NCI-H1694 treated with DMSO at 0.1 percent for 48 hours (cell line): ENCODE measurements at places on chromosomes 3 and 15.
A peak's percentile ranks its signal among the peaks of the same experiment; 100 is the strongest.

- no peak for DNase-seq
Observed at GRCh38 chr3:67946436-67946835, 292.0 kb upstream of the SUCLG2 start.

GRCh38 chr15:65183865-65184159 lies 1.3 kb downstream of the CLPX start:
- DNase-seq, result no peak

DNA sequence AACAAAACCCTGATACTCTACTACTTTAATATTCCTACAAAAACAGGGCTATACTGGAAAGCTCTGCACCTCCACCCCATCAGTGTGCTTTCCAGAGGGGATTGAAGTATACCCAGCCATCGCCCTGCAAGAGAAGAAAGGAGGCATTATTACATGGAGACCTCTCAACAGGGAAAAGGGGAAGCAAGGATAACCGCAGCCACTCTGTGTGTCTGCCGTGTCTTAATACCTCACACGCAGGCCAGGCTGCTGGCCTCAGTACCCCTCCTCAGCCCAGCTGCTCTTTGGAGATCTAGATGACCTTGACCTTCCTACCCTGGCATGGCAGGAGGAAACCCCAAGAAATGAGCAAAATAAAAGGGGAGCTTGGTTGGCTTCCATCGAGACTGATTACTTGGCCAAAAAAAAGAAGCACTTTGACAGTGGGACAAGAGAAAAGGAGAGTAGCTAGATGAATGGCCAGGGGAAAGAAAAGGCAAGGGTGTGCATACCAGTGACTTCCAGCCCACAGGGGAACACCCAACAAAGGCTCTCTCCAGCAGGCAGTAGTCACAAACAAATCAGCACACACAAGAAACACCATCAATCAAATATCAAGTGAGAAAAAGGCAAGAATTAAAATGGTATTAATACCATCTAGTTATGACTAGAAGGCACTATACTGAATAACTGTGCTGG lies 129.4 kb downstream of the STT3B start:
- DNase-seq, result no peak

GRCh38 chr15:43777267-43777914 lies 625 bp upstream of the ELL3 start:
- DNase-seq, result peak; percentile 87

DNA sequence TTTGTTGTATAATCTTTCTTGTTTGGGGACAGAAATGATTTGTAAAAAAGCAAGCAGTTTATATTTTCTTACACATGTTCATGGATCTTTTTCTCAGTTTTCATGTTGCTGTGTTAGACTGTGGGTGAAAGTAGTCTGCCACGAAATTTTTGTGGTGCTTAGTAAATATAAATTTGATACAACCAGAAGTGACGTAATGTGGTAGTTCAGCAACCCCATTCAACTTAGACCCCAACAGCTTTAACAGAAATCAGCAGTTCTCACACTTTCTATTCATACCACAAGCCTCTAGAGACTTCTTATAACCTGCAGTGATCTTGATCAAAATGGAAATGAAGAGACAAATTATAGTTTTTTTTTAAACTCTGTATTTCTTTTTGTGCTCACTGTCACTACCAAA lies 120.2 kb upstream of the IGSF10 start:
- no peak for DNase-seq

GRCh38 chr3:168806871-168807270 lies 711.1 kb upstream of the GOLIM4 start:
- DNase-seq, result no peak

DNA sequence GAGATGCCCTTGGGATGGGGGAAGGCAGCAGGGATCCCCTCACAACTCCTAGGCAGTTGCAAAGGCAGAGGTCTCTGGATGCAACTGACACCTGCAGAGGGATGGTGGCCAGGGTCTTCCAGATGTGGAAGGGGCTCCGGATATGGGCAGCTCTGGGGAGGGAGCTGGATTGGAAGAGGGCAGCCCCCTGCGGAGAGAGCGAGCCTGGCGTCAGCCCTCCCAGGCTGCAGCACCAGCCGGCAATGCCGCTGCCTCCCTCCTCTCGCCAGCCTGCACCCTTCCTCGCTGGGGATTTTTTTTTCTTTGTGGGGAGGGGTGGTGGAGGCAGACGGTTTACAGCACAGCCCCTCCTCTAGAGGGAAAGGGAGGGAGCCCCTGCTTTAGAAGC lies 1.6 kb downstream of the INSYN1 start:
- DNase-seq, result peak; percentile 26

DNA sequence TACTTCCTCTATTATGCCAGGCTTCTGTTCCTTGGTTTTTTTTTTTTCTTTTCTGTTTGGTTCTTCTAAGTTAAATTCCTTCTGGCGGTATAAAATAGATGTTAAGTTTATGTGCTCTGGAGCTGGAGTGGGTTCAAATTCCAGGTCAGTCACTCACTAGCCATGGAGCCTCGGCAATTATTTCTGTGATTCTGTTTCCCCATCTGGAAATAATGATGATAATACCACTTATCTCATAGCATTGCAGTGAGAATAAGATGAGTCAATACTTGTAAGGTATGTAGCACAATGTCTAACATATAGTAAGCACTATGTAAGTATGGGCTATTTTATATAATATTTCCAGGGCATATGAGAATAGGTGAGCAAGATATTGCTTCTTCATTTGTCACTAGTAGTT lies 33.2 kb upstream of the ZDHHC23 start:
- DNase-seq, result no peak

DNA sequence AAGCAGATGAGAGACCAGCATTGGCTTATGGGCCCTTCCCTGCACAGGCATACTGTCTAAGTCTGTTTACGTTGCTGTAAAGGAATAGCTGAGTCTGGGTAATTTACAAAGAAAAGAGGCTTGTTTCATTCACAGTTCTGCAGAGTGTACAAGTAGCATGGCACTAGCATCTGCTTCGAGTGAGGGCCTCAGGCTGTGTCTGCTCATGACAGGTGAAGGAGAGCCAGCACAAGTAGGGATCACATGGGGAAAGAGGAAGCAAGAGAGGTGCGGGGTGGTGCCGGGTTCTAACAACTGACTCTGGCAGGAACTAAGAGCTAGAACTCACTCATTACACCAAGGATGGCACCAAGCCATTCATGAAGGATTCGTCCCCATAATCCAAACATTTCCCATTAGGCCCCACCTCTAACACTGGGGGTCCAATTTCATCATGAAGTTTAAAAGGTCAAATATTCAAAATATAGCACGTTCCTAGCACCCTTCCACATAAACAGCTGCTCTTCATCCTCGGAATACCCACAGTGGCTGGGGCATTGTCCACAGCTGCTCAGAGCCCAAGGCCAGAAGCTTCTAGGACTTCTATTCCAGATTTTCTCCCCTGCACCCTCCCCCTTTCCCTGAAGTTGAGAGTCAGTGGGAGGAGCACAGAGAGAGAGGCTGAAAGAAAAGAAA lies 5.6 kb downstream of the RTP3 start:
- DNase-seq, result no peak

- DNase-seq, result no peak
Observed at GRCh38 chr15:52783929-52784798, 6.0 kb downstream of the ONECUT1 start.

DNA sequence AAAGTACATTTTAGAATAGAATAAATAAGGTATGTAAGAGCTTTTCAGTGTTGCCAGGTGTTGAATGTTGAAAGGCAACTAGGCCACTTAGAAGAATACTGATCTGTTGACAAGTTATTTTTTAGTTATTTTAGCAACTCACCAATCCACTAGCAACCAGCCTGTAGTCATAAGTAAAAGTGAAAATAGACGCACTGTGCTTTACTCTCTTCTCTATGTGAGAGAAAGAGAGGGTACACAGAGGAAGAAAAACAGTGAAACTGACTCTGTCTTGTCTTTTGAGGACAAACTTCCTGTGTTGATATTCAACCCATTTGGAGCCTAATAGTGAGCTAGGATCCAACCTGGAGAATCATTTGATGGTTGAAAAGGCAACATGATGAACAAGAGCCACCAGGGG lies 327.1 kb upstream of the GOLIM4 start:
- DNase-seq, result no peak

DNA sequence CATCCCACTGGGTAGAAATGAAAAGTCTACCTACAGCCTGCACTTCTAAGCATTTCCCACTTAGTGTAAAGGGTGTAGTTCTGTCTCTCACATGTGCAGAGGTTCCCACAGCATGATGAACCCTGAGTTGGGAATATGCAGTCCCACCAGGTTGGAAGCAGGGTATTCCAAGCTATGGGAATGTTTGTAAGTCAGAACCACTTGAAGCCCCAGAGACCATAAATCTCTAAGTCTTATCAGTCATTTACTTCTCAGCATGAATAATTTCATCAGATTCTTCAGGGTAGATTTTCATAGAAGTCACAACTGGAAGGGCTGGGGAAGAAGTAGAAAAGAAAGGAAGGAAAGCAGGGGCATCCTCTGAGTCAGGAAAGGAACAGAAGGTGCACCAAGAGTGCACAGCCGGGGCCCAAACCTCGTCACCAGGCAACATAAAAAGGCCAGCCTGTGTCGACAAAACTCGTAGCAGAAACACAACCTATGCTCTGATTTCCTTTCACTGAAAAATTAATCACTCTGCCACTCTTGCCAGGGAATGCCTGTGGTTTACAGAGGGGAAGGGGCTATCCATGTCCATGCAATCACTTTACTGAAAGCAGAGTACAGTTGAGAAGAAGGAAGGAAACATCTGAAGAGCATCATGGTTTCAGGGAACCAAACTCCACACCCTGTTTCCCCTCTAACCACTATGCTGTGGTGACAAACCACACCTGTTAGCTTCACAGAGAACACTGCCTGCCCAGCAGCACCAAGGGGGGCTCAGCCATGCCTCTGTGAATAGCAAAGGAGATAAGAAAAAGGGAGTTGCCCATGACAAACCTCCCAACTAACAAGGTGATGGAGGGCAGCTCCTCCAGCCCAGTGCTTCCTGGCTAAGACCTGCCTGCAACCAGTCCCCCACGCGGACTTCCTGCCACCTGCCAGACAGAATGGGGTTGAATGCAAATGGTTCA lies 40.5 kb downstream of the SH3BP5 start:
- no peak for DNase-seq

DNA sequence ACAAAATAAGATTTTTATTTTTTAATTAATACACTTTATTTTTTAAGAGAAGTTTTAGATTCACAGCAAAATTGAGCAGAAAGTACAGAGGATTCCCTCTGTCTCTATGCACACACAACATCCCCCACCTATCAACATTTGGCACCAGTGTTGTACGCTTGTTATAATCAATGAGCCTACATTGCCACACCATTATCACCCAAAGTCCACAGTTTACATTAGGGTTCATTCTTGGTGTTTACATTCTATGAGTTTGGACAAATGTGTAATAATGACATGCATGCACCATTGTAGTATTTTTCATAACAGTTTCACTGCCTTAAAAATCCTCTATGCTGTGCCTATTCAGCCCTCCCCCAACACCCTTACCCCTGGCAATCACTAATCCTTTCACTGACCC lies 51.3 kb upstream of the TTBK2 start:
- no peak for DNase-seq

- DNase-seq, result no peak
Observed at GRCh38 chr3:10292505-10293419, at the start of gene GHRL. GHRL (minus strand) TSS chr3:10292947; CDS start chr3:10290180, 2,767 bp downstream.

DNA sequence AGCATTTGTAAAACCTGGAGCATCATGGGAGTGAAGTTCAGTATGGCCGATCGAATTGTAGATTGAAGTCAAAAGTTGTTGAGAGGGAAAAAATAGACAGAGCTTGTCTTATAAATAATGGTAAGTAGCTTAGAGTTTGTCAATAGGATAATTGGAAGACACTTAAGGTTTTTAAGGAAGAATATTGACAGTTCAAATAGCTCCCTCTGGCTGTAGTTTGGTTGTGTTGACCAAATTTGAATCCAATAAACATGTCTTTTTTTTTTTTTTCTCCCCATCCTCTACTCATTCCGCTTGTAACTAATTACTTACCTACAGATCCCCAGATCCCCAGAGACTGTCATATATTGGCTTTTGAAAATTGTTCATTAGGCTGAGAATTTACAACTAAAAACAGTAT lies 677.0 kb downstream of the AGBL1 start:
- peak; percentile 1 for DNase-seq

DNA sequence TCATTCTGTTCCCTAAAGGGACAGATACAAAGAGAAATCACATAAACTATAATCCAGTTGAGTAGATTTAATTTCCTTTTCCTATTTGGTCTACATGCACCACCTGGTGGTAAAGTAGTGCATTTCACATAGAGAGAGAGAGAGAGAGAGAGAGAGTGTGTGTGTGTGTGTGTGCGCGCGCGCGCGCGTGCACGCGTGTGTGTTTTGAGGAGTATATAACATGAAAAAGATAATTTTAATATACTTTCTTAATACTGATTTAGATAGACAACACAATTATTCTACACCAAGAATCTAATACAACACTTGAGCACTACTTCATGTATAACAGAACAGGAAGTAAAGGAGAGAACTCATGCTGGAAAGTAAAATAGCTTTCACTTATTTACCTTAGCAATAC lies 1.1 kb upstream of the FGF7 start:
- DNase-seq, result peak; percentile 3

DNA sequence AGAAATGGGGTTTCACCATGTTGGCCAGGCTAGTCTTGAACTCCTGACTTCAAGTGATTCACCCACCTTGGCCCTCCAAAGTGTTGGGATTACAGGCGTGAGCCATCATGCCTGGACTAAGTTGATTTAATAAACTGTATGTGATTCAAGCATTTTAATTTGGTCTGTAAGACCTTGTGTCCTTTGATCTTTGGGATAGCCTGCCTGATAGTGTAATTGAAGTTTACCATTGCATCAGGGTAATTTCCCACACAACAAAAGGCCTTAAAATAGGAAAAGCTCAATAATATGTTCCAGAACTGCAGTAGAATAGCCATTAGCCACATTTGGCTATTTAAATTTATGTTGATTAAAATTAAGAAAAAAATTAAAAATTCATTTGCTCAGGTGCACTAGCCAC lies 25.2 kb upstream of the DENND6A start:
- DNase-seq, result no peak

GRCh38 chr15:99486371-99487336 lies 79.1 kb upstream of the MEF2A start:
- peak; percentile 84 for DNase-seq

GRCh38 chr3:171200052-171200749 lies 173.7 kb upstream of the SLC2A2 start:
- no peak for DNase-seq

GRCh38 chr15:90665288-90666134 lies 51.6 kb upstream of the BLM start:
- no peak for DNase-seq

GRCh38 chr3:178778589-178778988 lies 242.4 kb downstream of the KCNMB2 start:
- DNase-seq, result no peak

GRCh38 chr3:68148447-68148846 lies 494.0 kb upstream of the SUCLG2 start:
- DNase-seq, result no peak

DNA sequence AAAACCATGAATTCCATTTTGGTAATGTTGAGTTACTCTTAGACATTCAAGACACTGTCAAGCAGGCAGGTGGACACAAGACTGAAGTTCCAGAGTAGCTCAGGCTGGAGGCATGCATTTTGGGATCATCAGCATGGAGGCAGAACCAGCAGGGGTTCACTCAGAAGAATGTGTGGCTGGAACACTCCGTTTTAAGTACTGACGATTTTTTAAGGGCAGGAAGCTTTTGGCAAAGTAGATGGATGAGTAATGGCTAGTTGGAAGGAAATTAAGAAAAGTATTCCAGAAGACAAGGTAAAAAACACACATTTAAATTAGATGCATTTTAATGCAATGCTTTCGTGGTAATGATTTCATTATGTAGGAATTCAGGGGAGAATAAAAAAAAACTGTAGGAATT lies 420.4 kb downstream of the ROBO2 start:
- DNase-seq, result no peak

- peak; percentile 51 for DNase-seq
Observed at GRCh38 chr3:160163229-160163878, 61.9 kb upstream of the C3orf80 start.
